ENCODE measurements at places on chromosomes 1 and 21.

DNA sequence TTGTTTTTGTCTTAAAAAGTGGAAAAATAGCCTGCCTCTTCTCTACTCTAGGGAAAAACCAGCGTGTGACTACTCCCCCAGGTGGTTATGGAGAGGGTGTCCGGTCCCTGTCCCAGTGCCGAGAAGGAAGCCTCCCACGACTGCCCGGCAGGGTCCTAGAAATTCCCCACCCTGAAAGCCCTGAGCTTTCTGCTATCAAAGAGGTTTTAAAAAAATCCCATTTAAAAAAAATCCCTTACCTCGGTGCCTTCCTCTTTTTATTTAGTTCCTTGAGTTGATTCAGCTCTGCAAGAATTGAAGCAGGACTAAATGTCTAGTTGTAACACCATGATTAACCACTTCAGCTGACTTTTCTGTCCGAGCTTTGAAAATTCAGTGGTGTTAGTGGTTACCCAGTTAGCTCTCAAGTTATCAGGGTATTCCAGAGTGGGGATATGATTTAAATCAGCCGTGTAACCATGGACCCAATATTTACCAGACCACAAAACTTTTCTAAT is 35.0 kb upstream of the TDRD10 start:
- peak; percentile 58 for DNase-seq

- no peak for DNase-seq
Observed at GRCh38 chr1:172135978-172136610, 284.4 kb upstream of the C1orf105 start.

- DNase-seq, result no peak
Observed at GRCh38 chr1:155300553-155301329, 497 bp downstream of the PKLR start.

GRCh38 chr1:159229260-159229885 is 24.7 kb downstream of the ACKR1 start:
- DNase-seq, result no peak

DNA sequence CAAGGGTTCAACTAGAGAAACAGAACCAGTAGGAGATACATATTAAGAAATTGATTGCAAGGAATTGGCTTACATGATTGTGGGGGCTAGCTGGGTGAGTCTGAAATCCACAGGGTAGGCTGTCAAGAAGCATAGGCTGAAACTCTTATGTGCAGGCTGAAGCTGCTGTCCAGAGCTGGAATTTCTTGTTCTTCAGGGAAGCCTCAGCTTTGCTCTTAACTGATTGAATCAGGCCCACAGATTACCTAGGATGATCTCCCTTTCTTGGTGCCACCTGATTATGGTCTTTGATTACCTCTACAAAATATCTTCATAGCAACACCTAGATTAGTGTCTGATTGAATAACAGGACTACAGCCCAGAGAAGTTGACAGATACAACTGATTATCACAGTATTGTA is 22.5 kb upstream of the FRRS1 start:
- no peak for DNase-seq

- DNase-seq, result no peak
Observed at GRCh38 chr1:96598416-96599168, 123.0 kb upstream of the PTBP2 start.

GRCh38 chr1:56148326-56149193 is 430.8 kb downstream of the PLPP3 start:
- DNase-seq, result no peak

DNA sequence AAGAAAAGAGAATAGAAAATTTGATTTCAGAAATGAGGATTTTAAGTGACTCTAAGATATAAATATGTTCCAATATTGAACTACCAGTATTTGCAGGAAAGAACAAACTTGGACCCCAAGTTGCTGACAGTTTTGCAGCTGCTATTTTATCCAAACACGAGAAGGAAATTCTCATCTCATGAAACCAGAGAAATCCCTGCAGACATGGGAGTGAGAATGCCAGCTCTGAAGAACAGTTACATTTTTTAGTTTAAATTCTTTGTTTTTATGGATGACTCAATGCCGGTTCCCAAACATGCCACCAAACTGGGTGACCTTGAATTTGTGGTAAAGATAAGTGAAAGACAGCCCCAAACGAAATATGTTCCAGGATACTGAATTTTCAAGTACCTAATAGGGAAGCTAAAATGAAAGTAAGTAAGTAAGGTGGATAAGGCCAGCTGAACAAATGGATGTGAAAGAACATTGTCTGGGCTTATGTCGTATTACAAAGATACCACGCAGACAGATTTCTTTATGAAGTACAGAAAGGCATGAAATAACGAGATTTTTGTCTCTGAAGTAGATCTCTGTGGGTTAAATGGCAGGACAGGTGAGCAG is 19.9 kb downstream of the TLR5 start:
- no peak for DNase-seq

DNA sequence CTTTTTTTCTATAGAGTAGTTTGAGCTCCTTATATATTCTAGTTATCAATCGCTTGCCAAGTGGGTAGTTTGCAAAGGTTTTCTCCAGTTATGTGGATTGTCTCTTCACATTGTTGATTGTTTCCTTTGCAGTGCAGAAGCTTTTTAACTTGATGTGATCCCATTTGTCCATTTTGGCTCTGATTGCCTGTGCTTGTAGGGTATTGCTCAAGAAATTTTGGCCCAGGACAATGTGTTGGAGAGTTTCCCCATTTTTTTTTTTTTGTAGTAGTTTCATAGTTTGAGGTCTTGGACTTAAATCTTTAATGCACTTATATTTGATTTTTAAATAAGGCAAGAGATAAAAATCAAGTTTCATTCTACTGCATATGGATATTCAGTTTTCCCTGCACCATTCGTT is 774.8 kb upstream of the ADAMTS5 start:
- DNase-seq, result no peak

- DNase-seq, result no peak
Observed at GRCh38 chr1:160859166-160859565, 3.5 kb downstream of the CD244 start.

DNA sequence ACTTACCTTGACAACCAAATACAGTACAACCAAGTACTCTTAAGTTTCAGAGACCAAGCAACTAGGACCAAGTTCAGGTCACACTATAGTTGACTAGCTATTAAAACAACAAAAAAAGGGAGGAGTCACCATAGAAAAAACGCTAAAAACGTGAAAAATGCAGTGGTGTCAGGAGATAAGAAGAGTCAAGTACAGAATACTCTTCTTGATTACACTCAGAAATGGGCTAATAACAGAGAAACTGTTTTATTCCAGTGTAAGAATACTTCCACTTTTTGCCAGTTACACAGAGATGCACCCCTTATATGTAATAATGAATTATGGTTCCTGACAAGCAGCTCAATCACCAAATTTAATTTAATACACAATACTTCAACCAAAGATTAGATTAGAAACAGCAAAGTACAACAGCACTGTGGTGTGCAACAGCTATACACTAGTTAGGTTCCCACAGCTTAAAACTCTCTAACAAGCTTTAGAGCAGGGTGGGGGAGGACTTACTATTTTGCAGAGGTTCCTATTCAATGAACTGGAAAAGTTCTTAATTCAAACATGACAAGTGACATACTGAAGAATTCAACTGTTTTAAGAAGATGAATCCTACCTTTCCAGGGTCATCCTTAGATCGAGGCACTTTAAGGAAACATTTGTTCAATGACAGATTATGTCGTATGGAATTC is 70.4 kb downstream of the FOXJ3 start:
- DNase-seq, result no peak

All from GM13976 (cell line).